ENCODE measurements at places on chromosomes 3 and 15.

DNA sequence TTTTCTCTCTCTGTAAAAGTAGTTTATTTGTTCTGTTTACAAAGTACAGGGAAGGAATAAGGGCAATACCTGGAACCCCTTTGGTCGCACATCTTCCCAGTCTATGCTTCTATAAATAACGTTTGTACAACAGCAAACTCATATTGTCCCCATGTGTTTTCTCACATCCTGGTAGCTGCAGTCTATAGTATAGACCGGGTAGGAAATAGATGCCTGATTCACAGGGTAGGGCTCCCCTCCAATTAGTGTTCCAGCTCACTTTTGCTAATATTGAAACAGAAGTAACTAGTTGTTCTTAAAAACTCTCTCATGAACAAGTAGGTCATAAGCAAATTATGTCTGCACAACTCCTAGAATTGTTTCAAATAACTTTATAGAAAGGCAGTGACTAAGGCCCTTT, 17.7 kb downstream of the ATG7 start:
- no peak for DNase-seq

DNA sequence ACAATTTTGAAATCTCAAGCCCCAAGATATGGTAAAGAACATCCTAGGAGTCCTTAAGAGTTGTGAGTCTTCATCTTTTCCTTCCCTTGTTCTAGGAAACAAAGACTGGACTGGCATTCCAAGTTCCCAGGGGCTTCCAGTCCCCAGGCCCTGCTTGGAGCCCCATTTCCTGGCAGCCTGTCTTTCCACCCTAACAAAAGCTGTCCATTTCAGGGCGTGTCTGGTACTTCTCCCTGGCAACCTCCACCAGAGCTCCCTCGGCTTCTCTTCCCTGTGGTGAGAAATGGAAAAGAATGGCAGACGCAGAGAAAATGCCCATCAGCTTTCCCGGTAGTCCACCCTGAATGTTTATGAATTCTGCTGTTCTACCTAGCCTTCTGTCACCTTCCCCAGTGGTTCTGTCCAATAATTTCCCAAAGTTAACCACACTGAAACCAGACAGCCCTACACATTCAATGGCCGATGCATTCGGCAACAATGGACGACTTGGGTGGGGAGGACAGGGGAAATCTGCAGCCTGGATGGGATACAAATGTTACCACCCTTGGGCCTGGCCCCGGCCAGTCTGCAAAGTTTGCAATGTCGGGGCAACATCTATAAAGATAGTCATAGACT, 6.8 kb downstream of the RAB6B start:
- DNase-seq, result no peak

- DNase-seq, result no peak
Observed at GRCh38 chr3:32376115-32376514, 15.5 kb upstream of the CMTM7 start.

GRCh38 chr15:100715571-100716455, 113.4 kb downstream of the ASB7 start:
- no peak for DNase-seq

DNA sequence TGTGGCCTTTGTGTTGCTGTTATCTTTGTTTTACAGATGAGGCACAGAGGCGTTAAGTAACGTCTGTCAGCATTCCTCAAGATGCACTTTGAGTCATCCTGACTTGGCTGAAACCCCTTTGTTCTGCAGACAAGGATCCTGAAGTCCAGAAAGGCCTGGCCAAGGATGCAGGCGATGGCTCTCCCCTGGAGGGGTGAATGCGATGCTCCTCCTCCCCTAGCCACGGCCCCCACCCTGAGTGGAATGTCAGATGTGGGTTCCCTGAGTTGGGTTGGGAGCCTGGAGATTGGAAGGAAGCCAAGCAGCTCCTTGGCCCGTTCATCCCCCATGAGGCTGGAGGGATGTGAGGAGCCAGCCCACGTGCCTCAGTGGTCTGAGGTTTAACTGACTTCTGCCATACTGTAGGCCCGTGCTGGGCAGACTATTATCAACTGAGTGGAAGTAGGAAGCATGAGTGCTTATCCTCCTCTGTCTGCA, 43.3 kb downstream of the POMGNT2 start:
- no peak for DNase-seq

- DNase-seq, result no peak
Observed at GRCh38 chr15:39966521-39966920, 32.6 kb downstream of the EIF2AK4 start.

DNA sequence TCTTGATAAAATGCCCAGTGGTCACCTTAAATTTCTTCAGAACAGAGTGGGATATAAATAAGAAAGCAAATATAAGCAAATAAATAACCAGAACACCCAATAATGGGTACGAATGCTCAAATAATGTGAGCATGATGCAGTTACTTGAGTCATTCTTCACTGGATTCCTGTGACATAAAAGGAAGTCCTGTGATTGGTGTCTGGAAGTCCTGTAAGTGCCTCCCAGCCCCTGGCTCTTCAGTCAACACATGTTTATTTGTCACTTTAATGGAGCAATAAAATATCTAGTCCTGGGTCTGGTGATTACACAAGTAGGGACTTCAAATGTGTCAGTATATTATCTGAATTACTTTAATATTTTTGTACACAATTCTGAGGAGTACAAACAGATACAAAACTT, 30.4 kb downstream of the TMEM212 start:
- DNase-seq, result no peak

DNA sequence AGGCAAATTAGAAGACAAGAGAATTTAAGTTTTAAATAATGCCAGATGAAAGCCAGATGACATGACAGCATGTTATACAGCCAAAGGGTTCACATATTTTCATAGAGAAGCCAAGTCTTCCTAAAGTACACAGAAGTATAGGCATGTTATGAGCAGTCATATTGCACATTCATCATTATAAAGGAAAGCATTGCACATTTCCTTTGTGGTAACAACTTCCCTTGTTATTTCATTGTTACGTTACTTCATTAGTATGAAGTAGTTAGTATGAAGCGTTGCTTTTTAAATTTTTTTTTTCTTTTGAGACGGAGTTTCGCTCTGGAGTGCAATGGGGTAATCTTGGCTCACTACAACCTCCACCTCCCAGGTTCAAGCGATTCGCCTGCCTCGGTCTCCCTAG, 4.6 kb upstream of the ABCC5 start:
- no peak for DNase-seq

DNA sequence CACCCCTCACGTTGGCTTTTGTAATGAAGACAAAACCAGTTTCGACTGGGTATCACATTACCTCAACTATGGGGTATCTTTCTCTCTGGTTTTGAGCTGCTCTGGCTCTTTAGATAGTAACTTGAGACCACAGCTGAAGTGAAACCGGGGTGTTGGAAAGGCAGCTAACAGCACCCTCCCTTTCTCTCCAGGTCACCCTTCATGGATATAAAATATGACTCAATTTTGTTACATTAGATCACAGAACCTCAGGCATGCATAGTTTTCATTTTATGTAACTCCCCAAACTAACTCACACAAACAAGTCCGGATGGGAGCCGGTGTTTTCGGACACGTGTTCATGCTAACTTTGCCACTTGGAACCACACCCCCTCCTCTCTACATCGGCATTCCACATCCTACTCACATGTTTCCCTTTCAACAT, 90.7 kb downstream of the NR2F2 start:
- peak; percentile 41 for DNase-seq

DNA sequence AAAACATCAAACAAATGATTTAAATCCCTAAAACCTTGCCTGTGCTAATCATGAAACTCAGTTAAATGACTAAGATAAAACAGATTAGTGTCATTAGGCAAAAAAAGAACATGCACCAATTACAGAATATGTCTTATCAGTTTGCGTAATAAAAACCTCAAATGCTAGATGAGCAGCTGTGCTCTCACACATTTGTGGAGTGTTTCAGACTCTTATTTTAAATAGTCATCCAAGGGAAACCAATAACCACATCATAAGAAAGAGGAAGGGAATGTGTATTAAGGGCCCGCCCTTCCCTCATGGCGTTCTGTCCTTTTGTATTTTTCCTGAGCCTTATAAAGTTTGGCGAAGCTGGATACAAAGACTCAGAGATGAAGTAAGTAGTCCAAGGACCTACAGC, 6.6 kb downstream of the SAMMSON start:
- DNase-seq, result no peak

DNA sequence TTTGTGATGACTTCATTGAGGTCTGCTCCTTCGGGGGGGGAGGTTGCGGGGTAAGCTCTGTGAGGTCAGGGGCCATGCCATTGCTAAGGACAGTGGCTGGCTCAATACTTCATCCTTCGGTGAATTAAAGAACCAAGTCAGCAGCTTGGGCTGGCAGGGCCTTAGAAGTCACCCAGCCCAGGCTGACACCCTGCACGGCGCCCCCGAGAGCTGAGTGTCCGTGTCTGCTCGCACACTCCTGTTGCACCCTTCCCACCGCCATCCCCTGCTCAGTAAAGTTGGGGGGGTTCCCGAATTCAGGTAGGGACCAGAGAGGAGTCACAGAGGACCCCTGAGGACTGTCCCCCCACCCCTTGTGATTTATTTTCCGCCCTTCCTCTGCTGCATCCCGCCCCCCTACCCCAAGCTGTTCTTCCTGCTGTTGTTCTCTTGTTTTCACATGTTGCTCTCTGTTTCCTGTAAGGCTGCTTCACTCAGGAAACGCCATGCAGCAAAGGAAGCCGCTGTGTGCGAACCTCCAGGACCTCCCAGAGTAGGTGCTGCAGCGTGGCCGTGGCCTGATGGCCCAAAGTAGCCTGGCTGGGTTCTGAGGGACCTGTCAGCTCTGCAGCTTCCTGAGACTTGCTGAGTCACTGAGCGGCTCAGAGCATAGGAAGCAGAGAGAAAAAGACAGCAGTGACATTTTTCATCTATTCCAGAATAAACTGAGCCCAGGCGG, 14.4 kb downstream of the EFCC1 start:
- DNase-seq, result no peak

All from HS-5 (cell line).